Tibial nerve (tissue), 4 donors: ENCODE measurements at places on chromosomes 2 and 18.
A peak's percentile ranks its signal among the peaks of the same experiment; 100 is the strongest.

- DNase-seq = peak; percentile 34
Observed at GRCh38 chr2:1816414-1816911, 72.1 kb upstream of the PXDN start.

GRCh38 chr18:46920067-46920466 lies 2.7 kb downstream of the KATNAL2 start:
- DNase-seq = no peak

DNA sequence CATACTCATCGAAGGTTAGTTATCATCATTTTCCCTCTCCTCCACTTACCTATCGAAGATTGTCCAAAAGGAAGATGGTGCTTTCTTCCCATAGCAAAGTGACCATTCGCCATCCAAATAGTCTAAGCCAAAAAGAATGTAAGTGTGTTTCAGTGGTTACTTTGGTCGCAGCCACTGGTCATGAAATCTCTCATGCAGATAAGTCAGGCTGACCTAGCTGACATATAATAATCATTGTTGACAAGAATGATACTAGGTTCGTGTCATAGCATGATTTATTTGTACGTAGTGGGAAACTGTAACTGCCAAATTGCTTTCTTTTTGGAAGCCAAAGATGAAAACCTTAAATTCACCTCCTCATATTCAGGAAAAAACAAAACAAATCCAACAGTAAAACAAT lies 89.6 kb upstream of the PMAIP1 start:
- DNase-seq = no peak

GRCh38 chr2:201532686-201533304 lies 81.3 kb downstream of the STRADB start:
- DNase-seq = no peak

- no peak for DNase-seq
Observed at GRCh38 chr2:70062270-70062669, 25.0 kb upstream of the PCBP1 start.

DNA sequence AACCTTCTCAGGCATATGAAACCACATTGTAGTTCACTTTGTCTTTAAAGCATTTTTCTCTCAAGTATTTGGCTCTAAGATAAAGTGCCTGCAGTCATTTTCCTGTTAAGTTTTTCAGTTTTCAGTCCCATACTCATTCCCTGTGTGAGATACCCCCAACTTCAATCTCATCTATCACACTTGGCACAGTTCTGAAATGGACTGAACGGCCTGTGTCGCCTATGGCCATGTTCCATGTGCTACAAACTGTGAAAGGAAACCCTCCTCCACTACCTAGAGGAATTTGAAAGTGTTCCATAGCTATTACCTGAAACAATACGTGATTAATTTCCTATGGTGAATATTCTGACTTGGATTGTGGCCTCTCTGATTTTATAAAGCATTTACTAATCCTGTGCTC lies 319.1 kb downstream of the CTNNA2 start:
- DNase-seq = no peak

- DNase-seq = no peak
Observed at GRCh38 chr2:175890636-175891242, 111.3 kb downstream of the LNPK start.

DNA sequence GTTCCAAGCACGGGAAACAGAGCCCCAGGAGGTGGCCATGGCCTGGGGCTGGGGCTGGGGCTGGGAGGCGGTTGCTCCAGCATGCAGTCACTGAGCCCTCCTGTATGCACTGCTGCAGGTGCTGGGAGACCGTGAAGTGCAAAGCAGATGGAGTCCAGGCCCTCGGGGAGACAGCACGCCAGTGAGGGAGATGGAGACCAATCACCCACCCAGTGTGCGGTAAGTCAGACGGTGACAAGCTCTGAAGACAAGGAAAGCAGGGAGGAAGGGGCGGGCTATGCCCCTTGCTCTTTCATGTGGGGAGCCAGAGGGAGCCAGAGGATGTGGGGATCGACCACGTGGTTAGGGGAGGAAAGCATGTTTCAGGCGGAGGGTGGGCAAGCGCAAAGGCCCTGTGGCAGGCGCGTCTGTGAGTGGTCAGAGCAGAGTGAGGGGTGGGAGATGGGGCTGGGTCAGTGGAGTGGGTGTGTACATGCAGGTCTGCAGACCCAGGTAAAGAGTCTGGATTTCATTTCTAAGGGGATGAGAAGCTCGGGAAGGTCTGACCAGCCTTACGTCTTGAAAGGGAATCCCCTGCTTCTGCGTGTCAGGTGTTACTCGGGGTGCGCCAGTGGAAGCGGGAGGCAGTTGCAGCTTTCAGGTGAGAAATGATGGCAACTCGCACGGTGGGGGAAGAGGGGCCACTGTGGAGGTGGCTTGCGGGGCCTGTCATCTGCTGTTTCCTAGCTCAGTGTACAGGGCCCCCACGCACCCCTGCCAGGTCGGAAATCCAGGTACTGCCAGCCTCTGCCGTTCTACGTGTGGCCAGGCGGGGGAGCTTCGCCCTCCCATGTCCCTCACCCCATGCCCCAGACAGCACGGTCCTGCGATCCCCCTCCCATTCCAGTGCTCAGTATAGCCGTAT lies 19.4 kb downstream of the RRM2 start:
- DNase-seq = no peak

- DNase-seq = no peak
Observed at GRCh38 chr18:39441648-39442047, 1876.0 kb upstream of the CELF4 start.

- DNase-seq = no peak
Observed at GRCh38 chr2:197054437-197054836, 127.9 kb upstream of the PGAP1 start.

- DNase-seq = no peak
Observed at GRCh38 chr2:64681479-64681967, 27.8 kb upstream of the SERTAD2 start.

GRCh38 chr2:103002954-103003353 lies 241.1 kb downstream of the TMEM182 start:
- no peak for DNase-seq

GRCh38 chr18:44620812-44621211 lies 59.9 kb upstream of the SETBP1 start:
- no peak for DNase-seq

- DNase-seq = no peak
Observed at GRCh38 chr2:50492477-50492851, 539.5 kb downstream of the NRXN1 start.

DNA sequence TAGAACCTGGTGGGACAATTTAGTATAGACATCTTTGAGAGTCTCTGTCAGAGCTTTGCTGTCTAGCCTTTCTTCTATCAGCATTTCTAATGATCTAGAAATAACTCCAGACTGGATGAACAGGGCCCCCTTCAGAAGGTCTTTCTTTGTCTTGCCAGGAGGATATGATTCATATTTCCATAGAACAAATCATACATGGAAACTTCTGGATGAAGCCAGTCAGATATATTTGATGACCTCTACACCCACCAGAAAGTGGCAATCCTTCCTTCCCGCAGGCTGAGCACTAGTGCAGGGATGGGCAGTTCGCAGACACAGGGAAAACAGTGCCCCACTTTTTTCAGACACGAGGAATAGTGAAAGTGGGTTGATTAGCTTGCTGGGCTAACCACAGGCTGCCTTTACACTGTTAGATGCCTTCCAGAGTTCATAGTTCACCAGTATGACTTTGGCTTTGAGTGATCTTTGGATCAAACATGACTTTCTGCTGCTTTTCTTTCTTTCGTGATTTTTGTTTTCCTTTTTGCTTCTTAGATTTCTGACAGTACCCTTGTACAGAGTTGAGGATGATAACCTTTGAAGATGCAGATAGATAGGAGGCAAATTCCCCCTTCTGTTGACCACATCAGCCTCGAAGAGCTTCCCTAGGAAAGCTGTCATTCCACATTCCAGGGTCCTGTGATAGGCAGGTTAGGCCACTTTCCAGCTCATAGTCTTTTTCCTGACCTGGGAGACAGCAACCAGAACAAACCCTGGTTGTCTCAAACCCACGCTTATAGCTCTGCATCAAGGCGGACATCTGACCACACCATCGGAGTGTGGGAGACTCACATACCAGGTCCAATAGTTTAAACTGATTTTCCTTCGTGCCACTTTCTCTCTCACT lies 237.0 kb downstream of the ZNF407 start:
- DNase-seq = no peak

DNA sequence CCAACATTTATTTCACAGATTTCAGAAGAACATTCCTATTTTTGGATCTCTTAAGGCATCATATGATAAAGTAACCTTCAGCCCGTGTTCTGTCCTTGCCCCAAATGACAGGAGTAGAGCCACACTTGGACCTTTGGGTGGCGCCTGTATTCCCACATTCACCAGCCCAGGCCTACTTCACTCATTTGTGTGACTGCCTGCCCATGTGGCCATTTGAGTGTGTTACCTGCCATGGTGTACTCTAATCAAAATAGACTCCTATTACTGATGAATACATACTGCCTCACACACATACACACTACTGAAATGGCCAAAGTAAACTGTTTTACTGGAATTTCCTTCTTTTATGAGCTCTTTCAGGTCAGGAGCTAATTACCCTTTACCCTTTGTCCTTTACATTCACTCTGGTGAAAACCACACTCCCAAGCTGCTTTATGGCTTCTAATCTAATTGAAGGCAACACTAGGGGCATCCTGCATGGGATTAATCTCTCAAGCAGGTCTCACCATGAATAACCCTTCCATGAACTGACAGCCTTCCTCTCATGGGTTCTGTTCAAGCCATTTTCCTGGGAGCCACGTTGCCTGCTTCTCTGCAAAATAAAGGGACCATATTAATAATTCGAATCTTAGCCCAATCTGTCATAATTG lies 271.0 kb upstream of the GALNT5 start:
- DNase-seq = no peak

DNA sequence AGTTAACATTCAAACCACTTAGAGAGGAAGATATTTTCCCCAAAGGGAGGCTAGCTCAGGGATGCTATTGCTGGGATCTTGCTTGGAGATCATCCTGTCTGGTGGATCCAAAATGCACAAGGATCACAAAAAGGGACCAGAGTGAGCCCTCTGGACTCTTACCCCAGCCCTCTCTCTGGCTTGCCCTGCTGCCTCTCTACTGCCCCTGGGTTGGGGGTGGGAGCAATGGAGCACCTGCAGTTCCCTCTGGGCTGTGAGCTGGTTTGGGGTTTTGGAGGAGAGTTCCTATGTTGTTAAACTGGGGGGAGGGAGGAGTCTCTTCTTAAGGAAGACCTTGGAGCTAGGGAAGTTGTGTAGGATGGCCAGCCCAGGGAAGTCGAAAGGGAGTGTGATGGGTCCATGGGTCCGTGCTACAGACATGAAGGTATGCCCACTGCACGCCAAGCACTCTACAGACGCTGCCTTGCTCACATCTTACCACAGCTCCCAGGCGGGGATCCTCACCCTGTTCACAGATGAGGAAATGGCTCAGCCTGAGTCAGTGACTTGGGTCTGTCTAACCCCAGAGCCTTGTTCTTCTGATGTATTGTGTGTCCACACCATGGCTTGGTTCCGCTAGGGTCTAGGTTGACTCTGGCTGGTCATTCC lies 3.8 kb downstream of the LBH start:
- DNase-seq = no peak

- DNase-seq = no peak
Observed at GRCh38 chr18:2984703-2985261, 28.2 kb downstream of the LPIN2 start.

GRCh38 chr2:106800976-106801655 lies 84.9 kb downstream of the ST6GAL2 start:
- DNase-seq = no peak

DNA sequence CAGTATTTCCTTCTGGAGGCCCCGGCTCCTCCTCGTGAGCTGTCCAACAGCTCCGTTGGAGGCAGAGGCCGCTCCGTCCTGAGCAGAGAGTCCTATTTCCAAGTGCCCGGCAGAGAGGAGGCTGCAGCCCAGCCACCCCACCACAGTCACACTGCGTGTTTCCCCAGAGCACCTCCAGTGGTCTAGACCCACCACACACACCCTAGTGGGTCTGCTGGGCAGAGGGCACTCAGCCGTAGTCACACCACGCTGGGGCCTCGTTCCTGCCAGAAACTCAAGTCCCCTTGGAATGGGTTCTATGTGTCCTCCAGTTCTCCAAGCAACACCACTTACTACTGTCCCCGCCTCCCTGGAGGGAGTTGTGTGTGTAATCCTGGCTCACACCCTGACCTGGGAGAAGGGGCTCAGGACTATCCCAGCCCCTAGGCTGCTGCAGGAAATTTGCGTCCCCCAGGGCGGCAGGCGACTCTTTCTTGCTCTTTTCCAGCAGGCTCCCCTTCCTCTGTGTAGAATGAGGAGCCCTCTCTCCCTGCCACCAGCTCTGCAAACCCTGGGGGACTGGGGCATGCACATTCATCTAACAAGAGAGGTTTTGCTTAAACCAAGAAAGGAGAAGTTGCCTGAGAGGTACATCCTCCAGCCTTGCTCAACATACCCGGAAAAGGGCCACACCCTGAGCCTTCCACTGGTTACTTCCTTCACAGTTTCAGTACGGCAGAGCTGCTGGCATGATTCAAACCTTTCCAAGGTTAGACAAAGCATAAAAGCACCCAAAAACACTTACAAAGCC lies 114.1 kb downstream of the NDUFA10 start:
- DNase-seq = no peak

DNA sequence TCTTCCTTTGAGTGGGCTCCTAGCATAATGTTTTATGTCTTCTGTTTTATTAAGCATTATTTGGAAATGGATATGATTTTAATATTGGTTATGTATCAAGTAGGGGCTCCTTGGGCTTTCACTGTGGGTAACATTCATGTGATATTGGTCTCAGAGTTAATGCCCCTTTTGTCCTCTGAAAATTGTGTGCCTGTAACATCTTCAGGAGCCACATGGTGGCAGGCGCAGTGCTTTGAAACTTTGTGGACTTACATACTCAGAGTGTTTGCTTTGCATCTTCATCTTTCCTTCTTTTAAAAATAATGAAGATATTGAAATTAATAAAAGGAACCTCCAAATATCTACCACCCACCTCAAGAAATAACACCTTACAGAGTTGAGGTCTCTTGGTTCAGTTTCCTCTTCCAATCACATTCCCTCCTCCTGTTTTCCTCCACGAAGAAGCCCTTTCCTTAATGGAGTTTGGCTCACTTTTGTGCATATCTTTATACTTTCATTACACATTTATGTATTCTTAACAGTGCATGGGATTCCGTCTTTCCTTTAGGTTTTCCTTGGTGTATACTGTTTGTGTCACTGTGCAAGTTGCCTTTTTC lies 73.5 kb downstream of the LIMS1 start:
- DNase-seq = no peak

GRCh38 chr2:214529021-214529420 lies 118.2 kb downstream of the VWC2L start:
- no peak for DNase-seq

DNA sequence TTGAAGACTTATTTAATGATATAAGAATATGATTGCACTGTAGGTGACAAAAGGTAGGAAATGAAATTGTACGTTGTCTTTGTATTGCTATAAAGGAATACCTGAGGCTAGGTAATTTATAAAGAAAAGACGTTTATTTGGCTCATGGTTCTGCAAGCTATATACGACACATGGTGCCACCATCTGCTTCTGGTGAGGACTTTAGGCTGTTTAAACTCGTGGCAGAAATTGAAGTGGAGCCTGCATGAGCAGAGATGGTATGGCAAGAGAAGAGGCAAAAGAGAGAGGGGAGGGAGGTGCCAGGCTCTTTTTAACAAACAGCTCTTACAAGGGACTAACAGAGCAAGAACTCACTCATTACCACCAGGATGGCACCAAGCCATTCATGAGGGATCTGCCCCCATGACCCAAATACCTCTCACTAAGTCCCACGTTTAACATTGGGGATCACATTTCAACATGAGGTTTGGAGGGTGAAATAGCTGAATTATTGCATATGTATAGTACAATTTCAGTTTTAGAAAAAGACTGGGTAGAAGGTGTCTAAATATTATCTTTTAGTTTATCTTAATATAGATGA lies 86.8 kb downstream of the GULP1 start:
- no peak for DNase-seq
